Endothelial cell (in vitro differentiated cells): ENCODE measurements at places on chromosomes 2 and 18.

DNA sequence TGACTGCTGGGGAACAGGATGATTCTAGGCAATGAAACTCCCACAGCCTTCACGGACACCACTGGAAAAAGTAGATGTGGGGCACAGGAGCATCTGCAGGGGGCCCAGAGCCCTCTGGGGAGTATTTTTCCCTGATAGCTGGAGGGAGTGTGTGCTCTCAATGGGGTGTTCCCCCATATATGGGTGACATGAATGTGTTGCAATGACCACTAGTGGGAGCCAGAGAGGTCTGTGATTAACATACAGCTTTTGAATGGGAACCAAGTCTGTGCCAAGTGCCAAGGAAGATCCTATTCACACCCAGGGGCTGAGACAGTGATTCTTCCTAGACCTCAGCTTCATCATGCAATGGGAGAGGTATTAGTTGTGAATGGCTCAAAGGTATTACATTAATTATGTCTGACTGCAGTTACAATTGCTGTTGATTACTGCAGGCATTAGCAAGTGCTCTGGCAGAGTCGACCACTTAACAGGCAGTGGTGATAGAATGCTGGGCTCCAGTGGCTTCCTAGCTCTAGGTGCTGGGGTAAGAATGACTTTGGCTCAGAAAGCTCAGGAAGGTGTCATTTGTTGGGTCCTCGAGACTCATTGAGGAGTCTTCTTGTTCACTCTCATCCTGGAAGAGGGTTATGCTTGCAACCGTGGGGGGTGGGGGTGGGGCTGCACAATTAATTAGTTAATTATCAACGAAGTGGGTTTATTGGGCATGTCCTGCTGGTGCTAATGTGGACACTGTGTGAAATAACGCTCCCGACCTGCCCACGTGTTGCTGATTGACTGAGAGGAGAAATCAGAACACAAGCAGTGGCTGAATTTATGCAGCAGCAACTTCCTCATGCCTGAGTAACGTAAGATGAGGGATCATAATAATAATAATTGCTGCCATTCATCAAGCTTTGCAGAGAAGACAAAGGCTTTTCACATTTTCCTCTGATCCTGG is 194.1 kb downstream of the CLIP4 start:
- peak; percentile 44 for DNase-seq

- DNase-seq = peak; percentile 87
Observed at GRCh38 chr2:121080013-121080772, 204.8 kb downstream of the TFCP2L1 start.

DNA sequence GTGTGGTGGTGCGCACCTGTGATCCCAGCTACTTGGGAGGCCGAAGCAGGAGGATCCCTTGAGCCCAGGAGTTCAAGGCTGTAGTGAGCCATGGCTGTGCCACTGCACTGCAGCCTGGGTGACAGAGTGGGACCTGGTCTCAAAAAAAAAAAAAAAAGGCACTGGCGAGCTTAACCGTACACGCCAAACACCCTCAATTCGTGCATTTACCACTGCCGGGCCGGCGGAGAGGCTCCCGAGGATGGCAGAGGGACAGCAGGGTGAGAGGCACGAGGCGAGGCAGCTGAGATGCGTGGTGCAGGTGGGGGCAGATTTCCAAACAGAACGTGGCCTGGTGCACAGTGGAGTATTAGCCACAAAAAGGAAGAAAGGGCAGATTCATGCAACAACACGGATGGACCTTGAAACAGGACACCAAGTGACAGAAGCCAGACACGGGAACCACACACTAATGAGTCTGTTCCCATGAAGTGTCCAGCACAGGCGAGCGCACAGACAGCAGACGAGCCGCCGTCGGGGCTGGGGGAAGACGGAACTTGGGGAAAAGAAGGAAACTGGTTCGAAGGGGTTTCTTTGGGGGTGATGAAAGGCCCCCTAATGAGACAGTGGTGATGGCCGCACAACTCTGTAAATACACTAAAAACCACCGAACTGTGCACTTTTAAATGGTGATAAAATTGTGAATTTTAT is 27.4 kb downstream of the SLC66A2 start:
- no peak for DNase-seq

GRCh38 chr18:59469463-59470180 is 110.6 kb upstream of the LMAN1 start:
- DNase-seq = no peak

GRCh38 chr2:150788426-150789140 is 301.1 kb upstream of the RND3 start:
- no peak for DNase-seq

- DNase-seq = no peak
Observed at GRCh38 chr2:241924909-241925250, 55.4 kb downstream of the RTP5 start.

DNA sequence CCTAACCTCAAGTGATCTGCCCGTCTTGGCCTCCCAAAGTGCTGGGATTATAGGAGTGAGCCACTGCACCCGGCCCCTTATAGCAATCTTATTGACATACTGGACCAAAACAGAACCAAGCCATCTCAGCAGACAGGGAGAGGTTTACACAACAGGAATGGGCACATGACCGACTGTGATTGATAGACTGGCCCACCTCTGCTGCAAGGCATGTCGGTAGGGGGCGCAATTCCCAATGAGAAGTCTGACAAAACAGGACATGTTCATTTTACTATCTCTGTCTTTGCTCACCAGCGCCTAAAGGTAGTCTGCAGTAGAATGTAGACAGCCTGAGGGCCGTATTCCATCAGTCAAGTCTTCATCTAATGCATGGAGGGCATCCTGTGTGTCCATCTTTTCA is 2.0 kb downstream of the LYPD6B start:
- peak; percentile 56 for DNase-seq

DNA sequence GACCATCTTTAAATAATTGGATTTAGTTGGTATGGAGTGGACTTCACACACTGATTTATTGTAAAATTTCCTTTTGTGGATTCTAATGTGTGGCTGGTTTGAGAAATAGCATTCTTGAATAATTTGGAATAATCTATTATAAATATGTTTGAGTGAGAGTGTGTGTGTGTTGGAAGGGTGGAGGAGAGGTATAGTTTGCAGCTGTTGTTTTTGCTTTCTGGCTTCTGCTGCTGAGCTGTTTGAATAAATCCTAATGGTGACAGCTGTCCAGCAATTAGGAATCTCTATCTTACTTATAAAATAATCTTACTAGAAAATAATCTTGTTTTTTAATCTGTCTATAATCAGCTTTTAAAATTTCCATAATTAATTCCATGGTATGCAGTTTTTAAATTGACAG is 1283.0 kb upstream of the CDH2 start:
- no peak for DNase-seq

DNA sequence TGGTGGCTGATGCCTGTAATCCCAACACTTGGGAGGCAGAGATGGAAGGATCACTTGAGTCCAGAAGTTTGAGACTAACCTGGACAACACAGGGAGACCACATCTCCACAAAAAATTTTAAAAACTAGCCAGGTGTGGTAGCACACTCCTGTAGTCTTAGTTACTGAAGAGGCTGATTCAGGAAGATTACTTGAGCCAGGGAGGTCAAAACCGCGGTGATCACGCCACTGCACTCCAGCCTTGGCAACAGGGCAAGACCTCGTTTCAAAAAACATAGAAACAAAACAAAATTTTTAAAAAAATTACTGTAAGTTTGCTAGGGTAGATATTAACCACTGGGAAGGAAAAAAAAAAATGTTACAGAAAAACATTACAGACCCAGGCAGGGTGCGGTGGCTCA is 5.8 kb downstream of the ATL2 start:
- no peak for DNase-seq

DNA sequence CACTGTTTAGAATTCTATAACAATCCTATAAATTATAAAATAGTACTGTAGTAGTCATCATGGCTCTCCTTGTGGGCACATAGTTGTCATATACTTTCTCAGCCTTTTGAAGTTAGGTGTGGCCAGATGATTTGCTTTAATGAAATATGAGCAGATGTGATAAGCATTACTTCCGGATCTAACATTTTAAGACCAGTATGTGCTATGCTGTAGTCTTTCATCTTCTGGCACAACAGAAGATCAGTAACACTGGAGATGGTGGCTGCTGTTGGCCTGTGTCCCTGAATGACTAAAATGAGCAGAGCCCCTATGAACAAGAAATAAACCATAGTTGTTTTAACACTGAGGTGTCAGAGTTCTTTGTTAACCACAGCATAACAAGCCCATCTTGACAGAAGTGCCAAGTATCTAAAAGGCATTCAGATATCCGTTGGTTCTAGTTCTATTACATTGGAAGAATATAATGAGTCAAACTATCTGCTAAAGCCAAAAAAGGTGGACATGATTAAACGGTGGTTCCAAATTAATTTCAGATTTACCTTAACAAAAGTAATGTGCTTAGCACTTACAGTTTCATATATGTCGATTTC is 6.3 kb downstream of the MEX3C start:
- DNase-seq = no peak

GRCh38 chr18:78296166-78296565 is 683.5 kb upstream of the SALL3 start:
- DNase-seq = no peak

GRCh38 chr2:101362316-101362715 is 25.0 kb downstream of the CREG2 start:
- DNase-seq = no peak

DNA sequence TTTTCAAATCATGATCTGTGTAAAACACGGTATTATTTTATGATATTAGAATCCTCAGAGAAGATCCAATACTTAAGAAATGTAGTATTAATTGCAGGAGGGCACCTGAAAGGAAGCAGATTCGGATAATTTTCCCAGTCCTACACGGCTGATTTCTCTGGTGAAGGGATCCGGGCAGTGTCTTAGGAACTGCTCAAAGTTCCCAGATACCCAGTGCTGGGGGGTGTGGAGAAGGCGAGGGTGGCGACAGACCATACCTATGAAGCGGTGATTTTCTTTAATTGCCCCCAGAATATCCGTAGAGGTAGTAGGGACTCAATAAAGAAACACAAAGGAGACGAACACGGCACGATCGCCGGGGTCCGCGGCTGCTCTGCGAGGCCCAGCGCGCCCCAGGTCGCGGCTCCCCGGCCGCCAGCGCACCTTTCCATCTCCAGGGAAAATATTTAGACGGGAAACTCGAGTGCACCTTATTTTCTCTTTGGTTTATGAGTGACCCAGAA is 1.4 kb upstream of the SOX11 start:
- DNase-seq = no peak

DNA sequence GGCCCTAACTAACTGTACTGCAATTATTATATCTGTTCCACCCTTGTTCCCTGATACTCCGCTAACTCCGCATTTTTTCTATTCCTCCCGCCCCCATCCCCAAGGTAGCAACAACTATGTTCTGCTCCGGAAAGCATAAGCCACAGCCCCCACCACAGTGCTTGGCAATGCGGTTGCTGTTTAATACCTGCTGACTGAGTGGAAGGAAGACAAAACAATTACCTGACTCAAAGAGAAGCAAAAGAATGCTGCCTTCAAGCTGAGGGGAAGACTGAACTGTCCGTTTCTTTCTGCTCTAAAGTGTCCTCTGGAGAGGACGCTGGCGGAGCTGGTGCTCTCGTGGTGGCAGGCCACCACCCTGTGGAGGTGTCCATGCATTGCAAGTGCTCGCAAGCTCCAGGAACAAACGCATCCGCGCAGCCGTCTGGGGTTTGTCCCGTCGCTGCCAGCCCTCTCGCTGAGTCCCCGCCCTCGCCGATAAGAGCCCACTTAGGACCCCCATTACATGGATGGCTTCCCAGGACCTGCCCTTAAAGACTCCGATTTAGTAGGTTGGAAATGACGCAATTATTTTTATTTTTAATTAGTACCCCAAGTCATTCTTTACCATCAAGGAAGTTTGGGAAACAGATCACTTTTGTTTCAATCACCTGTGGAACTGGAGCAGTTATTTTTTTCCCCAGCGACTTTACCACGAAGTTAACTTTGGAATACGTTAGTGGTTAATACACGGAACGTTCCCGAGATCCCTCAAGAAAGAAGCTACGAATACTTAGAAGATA is 1.6 kb upstream of the MYL12A start:
- DNase-seq = peak; percentile 80

GRCh38 chr18:50429207-50429948 is 54.5 kb downstream of the SKA1 start:
- peak; percentile 26 for DNase-seq

GRCh38 chr18:48872234-48873145 is 78.3 kb downstream of the SMAD7 start:
- DNase-seq = no peak

- no peak for DNase-seq
Observed at GRCh38 chr18:28174181-28174905, 2.6 kb downstream of the CDH2 start.

- DNase-seq = peak; percentile 93
Observed at GRCh38 chr2:205885492-205886099, 200.4 kb downstream of the INO80D start.

DNA sequence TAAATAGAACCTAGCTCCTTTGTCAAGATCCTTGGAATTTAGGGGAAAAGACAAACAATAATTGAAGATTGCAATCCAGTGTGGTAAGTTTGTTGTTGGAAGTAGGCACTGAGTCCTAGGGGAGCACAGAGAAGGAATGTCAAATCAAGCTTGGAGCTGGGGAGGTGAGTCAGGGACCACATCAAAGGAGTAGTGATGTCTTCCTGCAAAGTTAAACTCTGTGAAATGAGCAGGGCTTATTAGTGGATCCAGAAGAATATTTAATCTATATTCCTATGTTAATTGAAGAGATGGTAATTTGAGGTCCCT is 41.7 kb upstream of the NABP1 start:
- DNase-seq = no peak

- DNase-seq = no peak
Observed at GRCh38 chr18:36217348-36217747, 30.1 kb downstream of the MOCOS start.

- no peak for DNase-seq
Observed at GRCh38 chr2:3661149-3661660, 3.2 kb downstream of the ALLC start.

- no peak for DNase-seq
Observed at GRCh38 chr18:22567794-22568193, 150.1 kb upstream of the CTAGE1 start.

DNA sequence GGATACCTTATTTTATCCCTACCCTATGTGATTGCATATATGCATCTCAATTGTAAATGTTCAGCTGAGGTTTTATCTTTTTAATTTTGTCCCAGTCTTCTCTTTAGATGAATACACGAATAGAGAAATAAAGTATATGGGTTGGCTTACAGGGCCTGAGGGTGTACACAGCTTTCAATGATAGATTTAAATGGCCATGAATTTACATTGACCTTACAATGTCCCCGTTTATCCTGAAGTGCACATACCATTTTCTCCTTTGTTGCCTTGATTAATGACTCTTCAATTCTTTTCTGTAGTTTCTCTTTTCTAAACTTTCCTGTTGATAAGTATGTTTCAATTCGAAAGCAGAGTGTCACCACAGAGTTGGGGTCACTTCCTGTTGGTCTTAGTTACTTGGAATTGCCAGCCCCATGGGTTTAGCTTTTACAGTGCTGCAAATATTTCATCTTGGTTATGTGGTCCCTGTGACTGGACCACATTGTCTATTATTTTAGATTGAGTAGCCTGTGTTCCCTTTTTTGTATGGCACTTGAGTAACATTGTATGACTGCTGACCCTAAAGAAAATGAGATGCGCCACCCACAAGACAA is 1616.3 kb upstream of the ACVR2A start:
- no peak for DNase-seq

- DNase-seq = no peak
Observed at GRCh38 chr18:48413342-48413741, 4.2 kb upstream of the ZBTB7C start.
